ENCODE measurements at places on chromosomes 11 and 22.

GRCh38 chr11:93329936-93330445 is 551 bp upstream of the DEUP1 start:
- no peak for DNase-seq

DNA sequence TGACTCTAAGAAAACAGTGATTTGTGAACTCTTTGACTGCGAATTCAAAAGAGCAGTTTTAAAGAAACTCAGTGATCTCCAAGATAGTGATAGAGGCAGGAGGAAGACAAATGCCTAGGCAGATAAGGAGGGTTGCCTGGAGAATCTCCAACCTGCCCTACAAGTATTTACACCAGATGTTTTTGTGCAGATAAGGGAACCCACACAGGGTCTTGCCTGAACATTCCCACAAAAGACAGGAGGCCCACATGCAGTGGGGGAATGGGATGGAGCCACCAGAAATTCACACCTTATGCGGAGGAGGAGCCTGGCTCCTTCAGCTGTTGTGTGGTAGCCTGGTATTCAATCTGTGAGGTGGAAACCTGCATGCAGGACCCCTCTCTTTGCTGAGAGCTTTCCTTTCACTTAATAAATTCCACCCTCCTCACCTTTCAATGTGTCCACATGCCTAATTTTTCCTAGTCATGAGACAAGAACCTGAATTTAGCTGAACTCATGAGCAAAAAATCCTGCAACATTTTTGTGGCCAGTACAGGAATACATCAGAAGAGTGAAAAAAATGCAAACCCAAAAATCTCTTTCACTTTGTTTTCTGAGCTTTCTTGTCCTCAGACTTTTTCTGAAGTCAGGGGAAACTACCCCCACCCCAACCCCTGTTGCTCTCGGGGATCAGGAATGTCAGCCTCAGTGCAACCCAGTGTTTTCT is 8.1 kb upstream of the GLYAT start:
- DNase-seq: no peak

DNA sequence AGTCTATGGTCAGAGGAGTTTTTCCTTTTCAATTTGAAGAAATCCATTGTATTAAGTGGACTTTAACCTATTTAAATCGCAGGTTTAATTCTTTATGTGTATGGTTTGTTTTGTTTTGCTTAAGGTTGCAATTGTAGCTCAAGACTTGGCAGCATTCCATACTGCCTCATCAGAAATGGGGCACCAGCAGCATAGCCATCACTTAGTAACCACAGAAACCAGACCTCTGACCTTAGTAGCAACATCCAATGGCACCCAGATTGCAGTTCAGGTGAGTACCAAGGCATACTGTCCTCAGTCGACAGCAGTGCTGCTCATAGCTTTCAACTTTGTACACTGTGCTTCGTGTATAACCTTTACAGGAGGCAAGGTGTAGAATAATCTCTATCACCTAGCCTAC is 48.4 kb upstream of the WEE1 start:
- no peak for DNase-seq

GRCh38 chr11:130064596-130064995 is 5.1 kb upstream of the APLP2 start:
- no peak for DNase-seq

DNA sequence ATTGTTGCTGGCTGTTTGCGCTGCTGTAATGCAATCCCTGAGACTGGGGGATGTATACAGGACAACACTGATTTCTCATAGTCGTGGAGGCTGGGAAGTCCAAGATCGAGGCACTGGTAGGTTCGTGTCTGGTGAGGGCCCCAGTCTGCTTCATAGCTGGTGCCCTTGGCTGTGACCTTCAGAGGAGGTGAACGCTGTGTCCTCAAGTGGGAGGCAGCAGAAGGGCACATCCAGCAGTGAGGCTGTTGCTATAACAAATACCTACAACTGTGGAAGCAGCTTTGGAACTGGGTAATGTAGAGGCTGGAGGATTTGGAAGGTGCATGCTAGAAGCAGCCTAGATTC is 21.3 kb downstream of the KRTAP5-5 start:
- no peak for DNase-seq

DNA sequence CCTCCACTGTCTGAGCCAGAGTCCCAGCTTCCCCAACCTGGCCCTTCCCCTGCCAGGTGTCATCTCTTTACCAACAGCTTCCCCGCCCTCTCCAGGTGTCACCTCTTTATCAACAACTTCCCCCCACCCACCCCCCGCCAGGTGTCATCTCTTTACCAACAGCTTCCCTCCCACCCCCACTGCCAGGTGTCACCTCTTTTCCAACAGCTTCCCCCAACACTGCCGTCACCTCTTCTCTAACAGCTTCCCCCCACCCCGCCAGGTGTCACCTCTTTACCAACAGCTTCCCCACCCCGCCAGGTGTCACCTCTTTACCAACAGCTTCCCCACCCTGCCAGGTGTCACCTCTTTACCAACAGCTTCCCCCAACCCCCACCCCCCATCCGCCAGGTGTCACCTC is 29.8 kb upstream of the TTLL12 start:
- no peak for DNase-seq

DNA sequence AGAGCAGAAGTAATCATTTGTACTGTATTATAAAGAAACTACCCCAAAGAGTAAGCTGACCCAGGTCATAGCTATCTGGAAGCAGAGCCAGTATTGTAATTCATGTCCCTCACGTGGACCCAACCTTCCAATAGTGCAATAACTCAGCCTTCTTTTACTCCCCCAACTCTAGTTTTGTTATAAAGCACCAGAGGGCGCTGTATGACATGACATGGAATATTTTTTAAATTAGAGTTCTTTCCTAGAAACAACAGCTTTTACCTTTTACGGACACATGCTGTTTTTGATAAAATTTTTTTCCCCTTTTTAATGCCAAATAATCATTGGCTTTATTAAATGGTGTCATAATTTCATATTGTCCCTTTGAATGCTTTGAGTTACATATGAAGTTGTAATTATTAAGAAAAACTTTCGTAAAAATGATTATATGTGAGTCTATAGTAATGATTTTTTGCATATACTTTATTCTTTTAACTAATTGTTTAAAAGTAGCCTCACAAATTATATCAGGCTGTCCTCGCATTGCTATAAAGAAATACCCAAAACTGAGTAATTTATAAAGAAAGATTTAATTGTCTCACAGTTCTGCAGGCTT is 76.9 kb downstream of the DKK3 start:
- no peak for DNase-seq

DNA sequence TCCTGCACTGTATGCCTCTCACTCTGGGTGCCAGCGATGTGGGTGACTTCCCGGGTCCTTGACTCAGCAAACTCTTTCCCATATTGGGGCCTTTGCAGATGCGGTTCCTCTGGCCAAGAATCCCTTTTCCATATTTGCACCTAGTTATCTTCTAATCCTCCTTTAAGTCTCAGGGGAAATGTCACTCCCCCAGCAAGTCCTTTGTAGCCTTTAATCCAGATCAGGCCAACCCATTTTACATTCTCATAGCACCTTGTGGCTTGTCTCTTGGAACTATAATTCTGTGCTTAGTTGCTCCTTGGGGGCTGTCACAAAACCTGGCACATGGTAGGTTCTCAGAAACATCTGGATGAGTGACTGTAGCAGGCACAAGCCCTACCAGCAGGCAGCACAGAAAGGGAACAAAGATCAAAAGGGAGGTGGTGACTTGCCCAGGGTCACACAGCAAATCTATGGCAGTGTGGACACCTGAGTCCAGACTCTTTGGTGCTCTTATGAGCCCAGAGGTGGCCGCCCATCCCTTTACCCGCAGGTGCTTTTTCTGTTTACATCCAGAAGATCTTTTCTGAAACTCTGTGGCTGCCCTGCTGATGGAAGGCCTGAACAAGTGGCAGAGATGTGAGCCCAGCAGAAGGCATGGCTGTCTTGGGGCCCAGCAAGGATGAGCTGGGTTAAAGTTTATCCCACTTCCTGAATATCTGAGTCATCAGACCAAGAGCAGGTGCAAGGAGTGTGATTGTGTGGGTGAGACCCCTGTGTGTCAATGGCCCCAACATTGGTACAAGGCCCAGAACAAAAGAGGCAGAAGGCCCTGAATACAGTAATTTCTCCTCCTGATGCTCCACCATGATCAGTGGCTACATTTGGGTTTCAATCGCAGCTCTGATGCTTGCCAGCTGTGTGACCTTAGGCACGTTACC is 78.6 kb upstream of the GRK3 start:
- DNase-seq: no peak

GRCh38 chr22:27489178-27489675 is 312.3 kb downstream of the MN1 start:
- no peak for DNase-seq

GRCh38 chr11:75656044-75656727 is 12.7 kb downstream of the MAP6 start:
- DNase-seq: no peak

- DNase-seq: no peak
Measured at GRCh38 chr11:113528982-113529381, 53.8 kb upstream of the DRD2 start.

GRCh38 chr22:49392841-49393510 is 434.7 kb downstream of the BRD1 start:
- no peak for DNase-seq

DNA sequence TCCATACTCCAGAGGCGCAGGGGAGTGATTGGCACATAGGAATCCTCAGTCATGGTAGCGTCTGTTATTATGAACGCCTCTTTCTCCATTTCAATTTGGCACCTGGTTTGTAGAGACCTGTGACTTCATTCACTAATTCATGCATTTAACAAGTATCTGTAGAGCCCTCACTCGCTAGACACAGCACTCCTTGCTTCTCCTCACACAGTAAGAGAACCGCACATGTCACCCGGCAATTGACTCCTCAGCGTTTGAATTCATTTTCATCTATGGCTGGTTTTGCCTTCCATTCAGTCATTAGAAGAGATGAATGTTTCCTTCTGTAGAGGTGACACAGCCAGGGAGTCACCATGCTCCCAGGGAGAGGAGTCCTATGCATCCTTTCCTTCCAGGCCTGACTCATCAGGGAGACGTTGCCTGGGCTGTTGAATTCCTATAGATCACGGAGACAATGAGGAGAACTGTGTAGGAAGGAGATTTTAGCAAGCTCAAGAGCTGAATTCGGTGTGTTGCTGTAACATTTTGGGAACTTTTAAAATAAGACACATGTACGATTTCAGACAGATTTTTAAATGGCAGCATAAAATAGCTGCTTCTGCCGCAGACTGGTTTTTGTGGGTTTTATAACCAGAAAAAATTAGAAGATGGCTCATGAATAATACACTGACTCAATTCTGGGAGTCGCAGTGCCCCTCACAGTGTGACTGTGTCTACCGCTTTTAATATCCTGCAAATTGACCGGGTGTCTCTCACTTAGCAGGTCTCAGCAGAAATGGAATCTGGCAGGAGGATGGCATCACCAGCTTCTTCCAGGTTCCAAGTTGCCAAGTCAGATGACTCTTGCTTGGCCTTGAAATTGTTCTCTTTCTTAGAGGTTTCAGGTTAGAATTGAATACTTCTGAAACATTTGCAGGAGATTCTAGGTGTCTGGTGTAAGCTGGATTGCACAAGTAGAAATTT is 44.4 kb upstream of the CLMP start:
- no peak for DNase-seq

- no peak for DNase-seq
Measured at GRCh38 chr22:30855266-30855665, 113.3 kb downstream of the MORC2 start.

GRCh38 chr11:47378836-47379170 is 456 bp upstream of the SPI1 start:
- DNase-seq: no peak

- no peak for DNase-seq
Measured at GRCh38 chr11:75938543-75938942, 123.5 kb downstream of the UVRAG start.

DNA sequence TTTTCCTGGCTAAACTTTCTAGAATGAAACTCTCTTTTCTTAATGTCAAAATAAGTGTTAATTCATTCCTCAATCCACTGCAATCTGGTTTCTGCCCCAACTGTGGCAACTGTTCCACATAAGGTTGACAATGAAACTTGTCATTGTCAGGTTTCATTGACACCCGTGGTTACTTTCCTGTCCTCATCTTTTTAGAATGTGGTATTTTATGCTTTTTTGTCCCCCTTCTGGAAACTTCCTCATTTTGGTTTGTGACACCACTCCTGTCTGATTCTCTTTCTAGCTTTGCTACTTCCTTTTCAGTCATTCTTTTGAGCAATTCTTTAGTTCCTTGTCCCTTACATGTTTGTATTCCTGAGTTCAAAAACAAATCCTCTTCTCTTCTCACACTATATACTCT is 7.5 kb upstream of the PDE3B start:
- no peak for DNase-seq

GRCh38 chr22:26892166-26893041 is 235.0 kb downstream of the MIAT start:
- no peak for DNase-seq

DNA sequence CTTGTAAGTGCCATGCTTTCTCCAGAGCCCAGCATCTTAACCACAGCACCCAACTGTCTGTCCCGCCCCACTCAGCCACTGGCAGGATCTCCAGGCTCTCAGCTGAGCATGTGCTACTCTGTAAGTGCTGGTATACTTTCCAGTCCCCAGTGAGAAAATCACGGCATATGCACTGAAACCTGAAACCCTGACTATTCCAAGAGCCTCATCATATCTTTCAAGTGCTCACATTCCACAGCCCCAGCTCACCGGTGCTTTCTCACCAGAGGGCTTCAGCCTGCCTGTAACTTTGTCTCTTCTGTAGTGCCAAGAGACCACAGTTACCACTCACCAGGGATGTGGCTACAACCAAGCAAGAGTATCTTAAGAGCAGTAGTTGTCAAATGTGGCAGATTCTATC is 24.4 kb upstream of the PAMR1 start:
- DNase-seq: no peak

DNA sequence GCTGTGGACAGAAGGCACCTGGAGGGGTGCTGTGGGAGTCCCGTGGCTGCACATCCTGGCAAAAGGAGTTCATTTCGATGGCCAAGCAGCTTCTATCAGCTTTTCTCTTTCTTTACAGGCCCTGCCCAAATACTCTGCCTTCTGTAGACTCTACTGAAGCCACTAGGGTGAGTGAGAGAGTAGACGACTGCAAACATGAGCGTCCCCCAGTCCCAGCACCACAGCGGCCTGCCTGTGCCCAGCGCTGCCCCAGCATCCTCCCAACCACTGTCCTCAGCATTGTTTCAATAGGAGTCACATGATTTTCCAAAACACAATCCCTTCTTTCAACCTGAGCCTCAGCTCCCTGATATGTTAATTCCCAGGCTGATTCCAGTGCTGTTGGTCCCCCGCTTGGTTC is 110.0 kb downstream of the KIRREL3 start:
- DNase-seq: no peak

DNA sequence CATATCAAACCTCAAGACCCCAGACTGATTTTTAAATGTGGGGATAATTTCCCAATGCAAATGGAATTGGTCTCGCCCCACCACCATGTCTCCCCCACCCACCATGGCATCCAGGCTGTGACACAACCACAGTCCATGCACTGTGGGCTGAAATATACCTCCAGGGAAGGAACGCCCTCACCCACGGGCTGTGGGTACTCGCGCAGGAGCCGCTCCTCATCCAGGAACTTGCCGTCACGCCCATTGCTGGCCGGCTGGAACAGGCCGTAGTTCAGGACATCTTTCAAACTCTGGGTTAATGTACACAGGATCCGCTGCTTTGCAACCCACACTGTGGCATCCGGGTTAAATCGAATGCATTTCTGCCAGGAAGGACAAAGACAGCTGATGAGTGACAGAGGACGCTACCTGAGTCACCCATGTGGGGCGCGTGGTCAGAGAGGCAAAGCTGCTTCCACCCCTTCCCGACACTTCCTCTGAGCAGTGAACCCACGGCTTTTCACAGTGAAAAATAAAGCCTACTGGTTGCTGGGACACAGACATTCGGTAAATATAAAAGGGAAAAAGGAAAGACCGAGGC is 133.6 kb downstream of the SHANK2 start:
- no peak for DNase-seq

GRCh38 chr11:74018331-74019005 is 9.6 kb upstream of the UCP3 start:
- no peak for DNase-seq

GRCh38 chr11:17443926-17444690 is 32.5 kb downstream of the ABCC8 start:
- no peak for DNase-seq

All from effector CD4-positive, alpha-beta T cell (primary cell).